Activated CD4-positive, alpha-beta T cell treated with anti-CD3 and anti-CD28 coated beads, Interleukin-2, amount 50 U/mL, for 48 hours (primary cell): ENCODE measurements at places on chromosomes 2 and 18.
A peak's percentile ranks its signal among the peaks of the same experiment; 100 is the strongest.

DNA sequence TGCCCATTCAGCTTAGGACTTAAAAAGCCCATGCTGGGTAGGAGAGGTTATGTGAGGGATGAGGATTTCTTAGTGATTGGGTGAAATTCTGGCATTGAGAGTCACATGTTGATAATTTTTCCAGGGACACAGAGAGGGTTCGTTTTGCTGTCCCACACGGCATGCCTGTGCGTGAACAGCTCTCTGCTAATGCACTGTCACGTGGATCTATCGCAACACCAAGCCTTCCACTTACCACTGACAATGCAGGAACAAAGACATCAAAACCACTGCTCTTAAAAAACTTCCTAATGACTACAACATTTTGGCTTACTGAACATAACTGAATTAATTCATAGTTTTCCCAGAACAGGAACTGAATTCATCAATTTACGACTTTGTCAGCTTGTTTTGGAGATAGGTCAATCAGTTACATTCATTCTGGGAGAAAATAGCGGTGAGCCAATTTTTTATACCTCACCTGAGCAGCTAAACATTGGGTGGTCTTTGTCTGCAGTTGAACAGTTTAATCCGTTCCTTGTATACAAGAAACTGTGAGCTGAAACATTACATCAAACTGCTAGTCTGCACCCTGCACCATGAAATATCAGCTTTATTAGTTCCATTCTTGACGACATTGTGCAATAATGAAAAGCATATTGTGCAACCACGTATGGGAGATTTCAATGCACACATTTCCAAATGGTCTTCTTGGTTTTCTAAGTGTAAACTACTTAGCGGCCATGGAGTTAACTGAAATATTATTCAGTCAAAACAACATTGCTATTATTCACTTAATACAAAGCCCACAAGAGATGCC lies 127.1 kb downstream of the LPIN1 start:
- DNase-seq = no peak

- DNase-seq = no peak
Measured at GRCh38 chr18:60092073-60092472, 192.3 kb downstream of the PMAIP1 start.

GRCh38 chr2:72915907-72916742 lies 1.2 kb upstream of the EMX1 start:
- peak; percentile 53 for DNase-seq

- DNase-seq = no peak
Measured at GRCh38 chr18:64419156-64419555, 270.3 kb upstream of the LINC00305 start.

DNA sequence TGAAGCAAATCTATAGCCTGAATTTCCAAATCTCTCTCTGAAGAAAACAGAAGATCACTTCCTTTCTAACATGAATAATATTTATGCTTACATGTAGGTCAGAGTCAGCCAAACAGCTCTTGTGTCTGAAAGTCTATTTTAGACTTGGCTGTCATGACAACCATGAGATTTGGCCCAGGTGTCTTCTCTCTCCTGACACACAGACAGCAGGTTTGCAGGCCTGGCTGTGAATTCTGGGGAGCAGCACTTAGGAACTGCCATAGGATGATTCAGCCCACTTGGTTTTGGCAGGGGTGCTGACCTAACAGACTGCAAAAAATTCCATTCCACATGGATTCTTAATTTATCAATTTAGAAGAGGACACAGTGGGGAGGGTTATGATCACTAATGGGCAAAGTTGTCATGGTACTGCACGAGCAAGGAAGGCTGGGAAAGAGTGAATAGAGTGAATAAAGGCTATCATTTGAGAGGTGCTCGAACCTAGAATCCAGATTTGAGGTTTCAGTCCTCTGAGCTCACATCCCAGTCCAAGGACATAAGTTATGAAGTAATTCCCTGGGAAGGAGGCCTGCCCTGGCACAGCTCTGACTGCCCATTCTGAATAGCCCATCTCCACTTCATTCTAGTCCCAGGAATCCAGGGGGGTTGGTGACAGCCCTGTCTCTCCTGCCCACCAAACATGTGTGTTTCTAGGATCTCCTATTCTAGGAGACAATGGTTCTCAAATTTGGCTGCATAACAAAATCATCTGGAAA lies 453.9 kb upstream of the TRIB2 start:
- DNase-seq = no peak

- DNase-seq = no peak
Measured at GRCh38 chr2:218566296-218566695, 1.9 kb downstream of the USP37 start.

- DNase-seq = peak; percentile 62
Measured at GRCh38 chr2:24049485-24050021, at the start of gene FKBP1B. Gene FKBP1B (plus strand): TSS chr2:24049741. CDS start chr2:24049850, 109 bp downstream.

DNA sequence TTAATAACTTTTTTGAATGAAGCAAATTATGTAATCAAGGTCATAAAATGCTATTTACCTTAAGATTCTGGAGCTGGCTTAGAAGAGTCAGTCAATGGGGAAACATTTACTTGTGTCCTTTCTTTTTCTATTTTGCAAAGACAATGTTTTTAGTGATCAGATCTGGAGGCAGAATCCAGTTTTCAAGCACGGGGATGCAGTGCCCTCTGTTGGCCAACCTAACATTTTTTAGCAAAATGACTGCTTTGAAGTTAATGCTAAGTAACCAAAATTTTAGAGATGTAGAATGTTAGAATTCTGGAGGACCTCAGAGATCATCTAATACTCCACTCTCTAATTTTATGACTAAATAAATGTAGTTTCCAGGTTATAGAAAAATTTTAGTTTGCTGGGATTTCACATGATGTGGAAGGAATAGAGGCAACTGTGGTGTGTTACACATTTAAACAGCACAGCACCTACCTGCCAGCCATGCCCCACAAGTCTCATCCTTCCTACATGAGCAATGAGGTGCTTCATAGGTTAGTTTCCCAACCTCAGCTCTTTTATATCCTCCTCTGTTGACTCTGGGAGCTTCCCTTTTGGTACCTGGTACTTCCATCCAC lies 23.6 kb upstream of the SLC9A4 start:
- DNase-seq = peak; percentile 75

DNA sequence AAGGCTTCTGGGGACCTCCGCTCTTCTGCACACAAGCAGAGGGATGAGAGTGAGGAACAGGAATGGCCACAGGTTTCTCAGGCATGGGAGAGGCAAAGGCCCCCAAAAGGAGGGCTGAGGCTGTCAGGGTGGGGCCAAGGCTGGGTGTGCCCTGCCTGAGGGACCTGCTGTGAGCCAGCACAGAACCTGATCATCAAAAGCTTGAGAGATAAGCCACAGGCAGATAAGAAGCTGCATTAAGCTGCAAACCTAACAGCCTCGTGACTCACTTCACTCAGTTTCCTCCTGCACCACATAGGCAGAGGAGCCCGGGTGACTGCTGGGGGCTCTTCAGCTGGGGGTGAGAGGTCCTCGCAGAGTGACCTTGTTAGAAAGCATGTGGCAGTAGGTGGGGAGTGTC lies 64.5 kb upstream of the LAPTM4A start:
- no peak for DNase-seq

GRCh38 chr2:176879426-176879995 lies 333.1 kb upstream of the HNRNPA3 start:
- DNase-seq = no peak

- no peak for DNase-seq
Measured at GRCh38 chr18:57051021-57051656, 95.7 kb upstream of the BOD1L2 start.

- DNase-seq = no peak
Measured at GRCh38 chr2:109166811-109167210, 37.8 kb downstream of the SH3RF3 start.

- no peak for DNase-seq
Measured at GRCh38 chr2:65714866-65715265, 282.5 kb upstream of the SPRED2 start.

GRCh38 chr2:119248311-119248710 lies 24.7 kb downstream of the STEAP3 start:
- no peak for DNase-seq

DNA sequence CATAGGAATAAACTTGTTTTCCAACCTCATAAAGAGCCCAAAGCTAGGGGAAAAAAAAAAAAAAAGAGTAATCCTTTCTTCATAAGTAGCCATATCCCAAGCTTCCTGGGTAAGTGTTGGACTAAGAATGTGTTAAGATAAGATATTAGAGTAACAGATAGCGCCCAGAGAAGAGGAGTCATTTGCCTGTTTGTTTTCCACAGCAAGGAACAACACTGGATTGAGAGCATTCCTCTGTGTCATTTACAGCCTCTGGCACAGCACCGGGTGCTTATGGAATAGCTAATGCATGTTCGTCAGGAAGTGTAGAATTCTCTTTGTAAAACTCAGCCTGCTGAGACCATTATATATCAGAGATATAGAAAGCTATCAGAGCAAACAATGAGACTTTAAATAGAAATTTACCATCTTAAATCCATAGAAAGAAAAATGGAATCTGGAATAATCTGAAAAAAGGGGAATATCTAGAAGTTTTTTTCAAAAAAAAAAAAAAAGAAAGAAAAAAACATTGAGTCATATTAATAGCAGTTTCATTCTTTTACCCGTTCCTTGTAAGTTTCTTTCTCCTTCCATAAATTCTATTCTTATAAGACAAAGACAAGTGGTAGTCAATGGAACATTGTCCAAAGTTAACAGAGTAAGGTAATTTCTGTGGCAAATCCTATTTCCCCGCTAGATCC lies 37.6 kb downstream of the LRP2 start:
- DNase-seq = no peak

DNA sequence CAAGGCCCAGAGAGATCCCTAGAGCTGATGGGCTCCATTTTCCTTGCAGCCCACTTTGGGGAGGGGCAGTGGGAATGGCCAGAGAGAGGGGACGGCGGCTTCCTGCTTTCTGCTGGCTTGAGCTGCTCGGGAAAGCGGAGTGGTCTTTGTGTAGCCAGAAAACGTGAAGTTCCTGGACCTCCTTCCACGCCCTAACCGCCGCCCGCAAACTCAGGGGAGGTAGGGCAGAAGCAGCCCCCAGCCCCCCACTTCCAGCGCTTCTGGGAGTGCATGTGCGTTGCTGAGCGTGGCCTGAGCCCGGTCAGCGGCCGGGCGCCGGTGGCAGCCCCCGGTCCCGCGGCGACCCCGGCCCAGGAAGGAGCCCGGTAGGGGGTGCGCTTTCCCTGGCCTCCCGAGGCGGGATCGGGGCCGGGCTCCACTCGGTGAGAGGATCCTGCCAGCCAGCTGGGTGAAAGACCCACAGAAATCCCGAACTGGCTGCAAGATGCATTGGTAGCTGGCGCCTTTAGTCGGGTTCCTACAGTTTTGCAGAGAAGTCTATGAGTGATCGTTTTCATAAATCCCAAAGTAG lies 25.3 kb upstream of the BOD1L2 start:
- no peak for DNase-seq

DNA sequence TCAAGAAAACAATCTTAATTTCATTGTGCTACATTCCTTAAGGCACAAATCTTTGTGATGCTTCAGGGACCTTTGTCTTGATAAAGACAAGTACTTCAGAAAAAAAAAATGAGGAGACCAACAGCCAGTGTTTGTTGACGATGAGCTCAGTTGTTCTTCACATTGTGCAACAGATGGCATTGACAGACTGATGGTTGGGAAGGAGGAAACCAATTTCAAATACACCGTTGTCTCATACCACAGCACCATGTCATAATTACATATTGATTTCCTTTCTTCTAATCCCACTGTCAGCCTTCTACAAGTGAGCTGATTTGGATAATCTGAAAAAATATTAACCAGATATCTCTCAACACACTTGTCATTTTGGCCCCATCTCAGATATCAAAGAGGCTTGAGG lies 53.7 kb upstream of the GRB14 start:
- no peak for DNase-seq

DNA sequence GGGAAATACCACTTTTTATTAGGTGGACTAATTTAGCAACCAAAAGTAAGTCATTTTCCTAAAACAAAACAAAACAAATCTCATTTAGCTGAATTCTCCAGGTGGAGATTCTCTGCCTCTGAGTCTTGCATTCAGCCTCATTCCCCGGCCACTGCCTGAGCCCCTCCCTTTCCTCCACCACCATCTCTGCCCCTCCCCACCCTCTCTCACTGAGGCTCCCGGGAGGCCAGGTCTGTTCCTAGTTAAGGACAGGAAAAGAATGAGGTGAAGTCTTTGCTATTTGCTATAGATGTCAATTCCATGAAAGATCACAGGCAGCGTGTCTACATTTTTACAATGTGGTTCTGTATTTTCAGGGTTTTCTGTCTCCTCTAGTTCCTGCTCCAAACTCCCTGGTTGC lies 83.0 kb upstream of the SOX11 start:
- no peak for DNase-seq

GRCh38 chr2:167706800-167707199 lies 540.6 kb downstream of the STK39 start:
- no peak for DNase-seq

DNA sequence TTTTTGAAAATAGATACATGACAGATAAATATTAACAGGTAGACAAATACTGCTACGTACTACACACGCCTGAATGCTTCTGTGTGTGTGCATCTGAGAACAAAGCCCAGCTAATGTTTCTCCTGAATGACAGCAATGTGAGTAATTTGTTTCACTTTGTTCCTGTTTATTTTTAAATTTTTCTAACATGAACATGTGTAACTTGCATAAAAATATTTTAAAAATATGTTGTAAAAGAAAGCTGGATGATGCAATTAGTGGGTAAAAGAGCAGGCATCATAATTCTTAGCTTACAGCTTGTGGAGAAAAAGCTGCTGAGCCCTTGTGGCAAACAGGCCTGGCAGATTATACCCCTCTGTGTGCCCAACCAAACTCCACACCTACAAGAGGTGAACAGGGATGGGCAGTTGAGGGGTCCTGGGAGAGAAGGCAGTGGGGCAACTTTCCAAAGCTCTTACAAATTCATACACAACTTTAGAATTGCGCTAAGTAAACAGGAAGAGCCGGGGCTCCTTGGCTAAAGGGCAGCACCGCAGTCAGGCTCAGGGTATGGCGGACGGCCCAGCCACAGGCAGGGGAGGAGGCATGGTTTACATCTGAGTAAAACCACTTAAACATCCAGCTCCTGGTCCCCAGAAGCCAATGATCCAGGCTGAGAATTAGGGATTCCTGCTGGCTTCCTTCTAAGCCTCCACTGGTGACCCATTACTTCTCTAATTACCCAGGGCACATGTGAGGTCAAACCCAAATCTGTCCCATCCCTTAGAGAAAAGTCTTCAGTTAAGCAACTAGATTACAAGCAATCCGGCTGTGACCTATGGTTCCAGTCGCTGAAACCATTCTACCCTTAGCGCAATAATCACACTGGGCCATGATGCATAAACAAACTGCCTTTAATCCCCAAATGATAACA lies 14.0 kb downstream of the PXDN start:
- no peak for DNase-seq

DNA sequence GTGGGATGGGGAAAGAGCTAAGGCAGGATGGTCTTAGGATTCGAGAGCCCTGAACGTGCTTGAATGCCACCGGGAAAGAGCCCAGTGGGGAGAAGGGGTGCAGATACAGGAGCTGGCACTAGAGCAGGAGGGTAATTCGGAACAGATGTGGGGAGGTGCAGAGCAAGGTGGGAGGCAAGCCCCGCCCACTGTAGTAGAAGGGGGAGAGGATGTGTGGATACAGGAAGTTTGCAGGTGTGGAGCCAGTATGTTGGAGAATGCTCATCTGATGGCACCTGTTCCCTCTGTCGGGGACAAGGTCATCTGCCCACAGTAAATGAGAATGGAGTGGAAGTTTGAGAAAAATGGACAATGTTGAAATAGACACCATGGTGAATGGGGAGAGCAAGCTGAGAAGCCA lies 28.8 kb downstream of the CHST10 start:
- no peak for DNase-seq
